ENCODE measurements at places on chromosomes 16 and 17. TPM values are rescaled to one million over a fixed set of nuclear protein-coding genes. Genes with fewer than 3 reads are reported as not detected.

VMO1 gene
- 1.3 TPM for total RNA-seq

ZNF785 gene
- total RNA-seq: not detected

CEMP1 gene
- not detected for total RNA-seq

C16orf92 gene
- not detected for total RNA-seq

TNP2 gene
- not detected for total RNA-seq

ZP2 gene
- not detected for total RNA-seq

CNTNAP1 gene
- 6.3 TPM for total RNA-seq

BRIP1 gene
- 5.8 TPM for total RNA-seq

MRC2 gene
- total RNA-seq: 57.5 TPM

CCDC78 gene
- total RNA-seq: 3.6 TPM

PTX4 gene
- total RNA-seq: not detected

TEKT1 gene
- total RNA-seq: not detected

TBC1D3E gene
- not detected for total RNA-seq

TAT gene
- not detected for total RNA-seq

ADAMTS18 gene
- not detected for total RNA-seq

SLC38A8 gene
- total RNA-seq: not detected

SPNS3 gene
- total RNA-seq: not detected

ZNF500 gene
- total RNA-seq: 9.8 TPM

KCNAB3 gene
- 2.4 TPM for total RNA-seq

HS3ST3B1 gene
- total RNA-seq: 0.49 TPM

EXOC3L1 gene
- total RNA-seq: 0.03 TPM

UNC13D gene
- total RNA-seq: 4.3 TPM

ABCC3 gene
- 122 TPM for total RNA-seq

RPRML gene
- 0.33 TPM for total RNA-seq

KRTAP9-3 gene
- total RNA-seq: not detected

CIITA gene
- total RNA-seq: 0.12 TPM

HOXB5 gene
- total RNA-seq: 2.5 TPM

RPUSD1 gene
- total RNA-seq: 46.5 TPM

ERI2 gene
- 16.3 TPM for total RNA-seq

CTF1 gene
- 0.24 TPM for total RNA-seq

Measured in A549 treated with DMSO at 1 μM for 4 hours (cell line).